ENCODE measurements at places on chromosomes 3 and 15.

DNA sequence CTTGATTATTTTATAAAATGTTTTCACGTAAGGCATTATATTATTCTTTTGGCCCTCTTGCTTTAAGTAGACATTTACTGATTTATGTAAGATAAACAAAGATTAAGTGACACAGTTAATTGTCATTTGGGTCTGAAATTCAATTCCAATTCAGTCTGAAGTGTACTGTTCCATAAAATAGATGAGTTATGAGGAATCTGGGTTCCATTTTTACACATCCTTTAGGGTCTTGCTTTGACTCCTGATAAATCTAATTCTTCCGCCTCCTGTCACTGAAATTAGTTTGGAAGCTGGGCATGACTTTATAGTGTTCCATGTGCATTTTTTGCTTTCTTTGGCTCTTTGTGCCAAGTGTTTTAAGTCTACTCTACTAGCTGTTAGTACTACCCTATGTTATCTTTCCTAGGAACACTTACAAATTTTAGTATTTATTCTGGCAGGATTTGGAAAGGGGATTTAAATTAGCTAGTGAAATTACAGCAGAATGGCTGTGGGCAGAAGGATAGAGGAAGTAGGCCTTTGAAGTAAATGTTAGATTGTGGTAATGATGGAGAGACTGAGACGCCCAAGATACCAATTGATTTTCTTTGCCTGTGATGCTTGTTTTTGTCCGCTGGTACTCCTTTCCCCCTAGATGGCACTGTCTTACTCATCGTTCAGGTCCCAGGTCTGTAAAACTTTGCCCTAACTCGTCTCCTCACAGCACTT, 14.3 kb downstream of the ARL8B start:
- peak; percentile 15 for DNase-seq
- no peaks in the 10 kb centered on the region for H3K27me3 ChIP-seq
- H3K4me1 ChIP-seq = peaks cover 17% of the 10 kb centered on the region
- H3K27ac ChIP-seq = no peak overlapping the region
- H3K36me3 ChIP-seq = no peaks in the 10 kb centered on the region
- no peak overlapping the region for H3K4me3 ChIP-seq

- peak overlapping the region; percentile 85 for H3K27ac ChIP-seq
- H3K27me3 ChIP-seq = no peaks in the 10 kb centered on the region
- no peaks in the 10 kb centered on the region for H3K36me3 ChIP-seq
- DNase-seq = no peak
- peaks cover 29% of the 10 kb centered on the region for H3K4me1 ChIP-seq
Measured at GRCh38 chr3:50612970-50613846, 1.6 kb upstream of the CISH start.

GRCh38 chr3:112407888-112408702, 75.1 kb downstream of the CD200 start:
- no peak for DNase-seq
- H3K27me3 ChIP-seq = no peaks in the 10 kb centered on the region
- H3K4me3 ChIP-seq = peak overlapping the region; percentile 5
- peaks cover 8% of the 10 kb centered on the region for H3K4me1 ChIP-seq

GRCh38 chr3:166456286-166456685, 619.1 kb upstream of the BCHE start:
- DNase-seq = no peak
- no peaks in the 10 kb centered on the region for H3K27me3 ChIP-seq

DNA sequence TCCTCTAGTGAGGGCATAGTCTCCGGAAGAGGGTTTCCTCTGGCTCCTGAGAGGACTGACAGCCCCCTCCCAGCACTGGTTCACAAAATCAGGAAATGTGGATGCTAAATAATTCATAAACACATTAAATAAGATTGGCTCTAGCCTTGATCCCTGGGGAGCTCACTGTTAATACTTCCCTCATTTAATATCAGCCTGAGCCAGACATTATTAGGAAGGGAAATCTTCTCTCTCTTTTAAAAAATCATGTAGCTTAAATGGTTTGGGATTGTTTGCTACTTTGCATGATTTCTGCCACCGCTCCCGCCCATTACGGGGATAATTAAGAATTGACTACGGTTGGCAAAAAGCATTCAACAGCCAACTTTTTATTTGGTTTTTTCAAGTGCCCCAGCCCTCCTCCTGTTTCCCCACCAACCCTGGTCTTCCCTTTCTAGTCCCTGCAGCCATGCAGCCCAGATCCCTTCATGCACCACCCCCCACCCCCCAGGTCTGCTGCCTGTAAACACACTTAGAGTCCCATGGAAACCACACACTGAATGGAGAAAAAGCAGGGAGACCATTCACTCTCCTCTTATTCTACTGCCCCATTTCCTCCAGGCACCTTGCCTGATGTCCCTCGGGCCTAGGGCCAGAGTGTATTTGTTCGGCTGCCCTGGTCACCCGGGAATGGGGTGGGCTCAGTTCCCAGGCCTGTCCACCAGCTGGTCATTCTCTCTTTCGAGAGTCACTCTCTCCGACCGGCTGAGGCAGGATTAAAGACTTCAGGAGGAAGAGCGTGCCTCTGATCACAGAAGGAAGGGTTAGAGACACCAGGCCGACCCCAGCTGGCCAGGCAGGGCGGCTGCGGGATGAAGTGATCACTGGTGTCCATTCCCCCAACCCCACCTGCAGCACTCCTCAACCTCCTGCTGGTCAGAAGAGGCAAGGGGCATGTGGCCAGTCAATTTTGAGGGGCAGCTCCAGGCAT, 45.1 kb downstream of the SEMA5B start:
- H3K27ac ChIP-seq = no peak overlapping the region
- DNase-seq = no peak
- H3K36me3 ChIP-seq = no peaks in the 10 kb centered on the region
- H3K4me1 ChIP-seq = peaks cover 11% of the 10 kb centered on the region
- H3K4me3 ChIP-seq = no peak overlapping the region

Data from hepatocyte (in vitro differentiated cells).